ENCODE measurements at places on chromosomes 4 and X.

- DNase-seq = peak; percentile 31
Measured at GRCh38 chr4:122003335-122003734, 51.5 kb upstream of the TRPC3 start.

DNA sequence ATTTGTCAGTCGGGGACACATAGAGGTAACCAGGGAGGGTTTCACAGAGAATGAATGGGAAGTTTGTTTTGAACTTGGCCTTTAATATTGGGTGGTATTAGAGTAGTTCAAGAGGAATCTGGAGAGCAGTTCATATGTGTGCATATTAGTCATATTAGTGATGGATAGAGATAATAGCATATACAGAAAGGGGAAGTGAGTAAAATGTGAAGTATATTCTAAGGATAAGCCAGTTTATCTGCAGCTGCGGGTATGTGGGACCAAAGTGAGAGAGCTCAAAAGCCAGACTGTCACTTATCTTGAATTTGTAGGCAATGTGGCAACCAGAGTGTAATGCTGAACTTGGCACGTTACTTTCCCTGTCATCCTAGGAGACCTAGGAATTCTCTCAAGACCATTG, 169.9 kb downstream of the AFF2 start:
- no peak for DNase-seq

GRCh38 chr4:5709207-5709575, 832 bp upstream of the EVC2 start:
- no peak for DNase-seq

- peak; percentile 43 for DNase-seq
Measured at GRCh38 chr4:125316791-125317524, 2.2 kb downstream of the FAT4 start.

- DNase-seq = peak; percentile 4
Measured at GRCh38 chr4:152206646-152207377, 329.1 kb downstream of the FBXW7 start.

Measured in choroid plexus epithelial cell (primary cell).